NCI-H1092 (cell line): ENCODE measurements at places on chromosomes 13 and 19.

DNA sequence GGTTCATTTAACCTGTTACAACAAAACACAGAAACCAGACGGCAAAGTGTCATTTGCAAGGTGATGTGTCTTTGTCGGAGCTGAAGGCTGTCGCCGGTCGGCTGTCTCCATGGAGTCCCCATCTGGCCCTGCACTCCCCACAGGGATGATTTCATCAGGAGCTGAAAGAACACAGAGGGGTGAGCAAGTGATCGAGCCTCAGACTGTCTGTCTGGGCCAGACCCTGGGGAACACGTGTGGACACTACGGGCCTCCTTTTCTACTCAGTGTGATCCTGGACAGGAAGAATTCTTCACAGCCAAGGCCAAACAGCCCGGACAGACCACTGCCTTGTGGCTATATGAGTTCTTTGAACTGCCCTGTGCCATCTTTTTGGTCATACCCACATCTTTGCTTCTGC is 85.1 kb downstream of the RNASEH2B start:
- no peak for DNase-seq

- DNase-seq = no peak
These were observed 413 bp downstream of the N4BP2L2 start for GRCh38 chr13:32538143-32538620.

DNA sequence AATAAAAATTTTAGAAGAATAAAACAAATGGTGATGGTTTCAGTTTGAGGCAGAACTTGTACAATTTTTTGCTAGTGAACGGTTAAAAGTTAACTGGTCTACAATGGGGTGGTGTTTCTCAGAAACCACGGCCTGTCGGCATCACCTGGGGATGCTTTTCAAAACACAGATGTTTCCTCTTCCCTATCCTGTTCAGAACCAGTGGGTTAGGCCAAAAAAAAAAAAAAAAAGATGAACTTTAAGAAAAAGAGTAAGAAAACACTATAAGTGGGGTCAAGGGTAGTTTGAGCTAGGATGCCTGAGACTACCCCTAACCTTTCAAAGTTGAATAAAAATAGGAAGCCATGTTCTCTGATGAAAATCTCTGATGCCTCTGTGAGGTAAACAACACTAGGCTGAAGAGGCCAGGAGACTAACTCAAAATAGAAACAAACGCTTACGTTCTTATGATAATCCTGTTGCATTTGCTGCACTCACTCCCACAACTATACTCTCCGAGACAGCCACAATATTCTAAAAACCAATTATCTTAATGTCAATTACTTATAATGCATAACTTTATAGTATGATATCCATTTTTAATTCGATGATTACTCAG is 3.3 kb downstream of the MTIF3 start:
- DNase-seq = no peak

- DNase-seq = no peak
These were observed 128.2 kb downstream of the PCDH9 start for GRCh38 chr13:67101730-67102467.

DNA sequence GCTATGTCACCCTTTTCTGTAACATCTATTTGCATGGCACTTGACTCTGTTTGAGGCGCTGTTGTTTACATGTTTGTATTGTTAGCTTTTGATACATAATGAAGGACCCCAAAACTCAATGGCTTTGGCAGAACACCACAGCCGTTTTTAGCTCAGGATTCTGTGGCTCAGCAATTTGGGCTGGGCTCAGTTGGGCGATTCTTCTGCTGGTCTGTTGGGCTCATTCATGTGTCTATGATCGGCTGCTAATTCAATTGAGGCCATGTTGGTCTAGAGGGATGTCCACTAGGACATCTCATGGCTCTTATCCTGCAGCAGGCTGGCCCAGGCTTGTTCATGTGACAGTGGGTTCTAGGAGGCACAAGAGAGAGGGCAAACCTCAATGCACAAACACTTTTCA is 33.9 kb downstream of the VSTM2B start:
- no peak for DNase-seq

DNA sequence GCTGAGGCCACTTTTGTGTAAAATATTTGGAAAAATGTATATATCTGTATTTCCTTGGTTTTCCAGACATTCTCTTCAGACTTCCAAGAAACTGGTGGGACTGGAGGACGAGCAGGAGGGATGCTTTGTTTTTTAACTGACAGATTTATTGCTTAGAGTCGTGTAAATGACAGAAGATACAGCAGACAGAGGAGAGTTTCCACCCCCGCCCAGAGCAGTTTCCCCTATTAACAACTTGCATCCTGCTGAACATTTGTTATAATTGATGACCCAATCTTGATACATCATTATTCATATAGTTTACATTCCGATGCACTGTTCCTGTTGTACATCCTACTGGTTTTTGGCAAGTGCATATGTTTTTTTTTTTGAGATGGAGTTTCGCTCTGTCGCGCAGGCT is 7.1 kb upstream of the DOCK6 start:
- DNase-seq = no peak

DNA sequence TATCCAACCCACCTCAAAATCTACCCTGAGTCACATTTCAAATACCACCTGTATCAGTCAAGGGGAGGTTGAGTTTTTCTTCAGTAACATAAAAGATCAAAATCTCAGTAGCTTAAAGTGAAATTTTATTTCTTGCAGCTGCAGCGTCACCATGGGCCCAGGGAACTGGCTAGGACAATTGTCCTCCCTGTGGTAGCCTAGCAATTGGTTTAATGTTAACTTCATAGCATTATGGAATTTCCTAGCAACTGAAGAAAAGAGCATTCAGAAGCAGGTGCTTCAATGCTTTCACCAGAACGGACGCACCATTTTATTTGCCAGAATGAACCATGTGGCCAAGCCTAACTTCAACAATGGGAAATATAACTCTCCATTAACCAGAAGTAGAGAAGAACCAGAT is 359.3 kb upstream of the TSHZ3 start:
- DNase-seq = no peak
